Activated T-helper 1 cell treated with anti-CD3 and anti-CD28 coated beads, Interleukin-12 subunit alpha, Interleukin-12 subunit beta, Interleukin-2, Interleukin-4 antibody, amounts not matched to agents 30 ng/mL and 10 ng/mL and 1 ng/mL, durations not matched to agents 14 hours and 24 hours and 36 hours (primary cell): ENCODE measurements at places on chromosomes 1 and 21.
A peak's percentile ranks its signal among the peaks of the same experiment; 100 is the strongest.

DNA sequence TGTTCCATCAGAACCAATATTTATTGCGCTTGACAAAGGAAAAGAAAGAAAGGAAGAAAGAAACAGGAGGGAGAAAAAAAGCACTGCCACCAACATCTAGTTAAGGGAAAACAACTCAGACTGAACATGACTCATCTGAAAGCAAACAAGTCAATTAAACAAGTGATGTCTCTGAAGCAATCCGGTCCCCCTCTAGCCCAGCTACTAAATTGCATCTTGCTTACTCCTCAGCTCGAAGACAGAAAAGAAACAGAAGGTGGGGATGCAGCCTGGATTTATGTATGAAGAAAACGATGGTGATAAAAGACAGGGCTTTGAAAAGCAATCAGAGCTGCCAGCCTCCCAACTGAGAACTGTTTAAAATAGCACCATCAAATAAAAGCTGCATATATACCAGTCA lies 188.2 kb downstream of the OMA1 start:
- no peak for DNase-seq

GRCh38 chr1:234926559-234927311 lies 201.9 kb downstream of the TOMM20 start:
- peak; percentile 66 for DNase-seq

DNA sequence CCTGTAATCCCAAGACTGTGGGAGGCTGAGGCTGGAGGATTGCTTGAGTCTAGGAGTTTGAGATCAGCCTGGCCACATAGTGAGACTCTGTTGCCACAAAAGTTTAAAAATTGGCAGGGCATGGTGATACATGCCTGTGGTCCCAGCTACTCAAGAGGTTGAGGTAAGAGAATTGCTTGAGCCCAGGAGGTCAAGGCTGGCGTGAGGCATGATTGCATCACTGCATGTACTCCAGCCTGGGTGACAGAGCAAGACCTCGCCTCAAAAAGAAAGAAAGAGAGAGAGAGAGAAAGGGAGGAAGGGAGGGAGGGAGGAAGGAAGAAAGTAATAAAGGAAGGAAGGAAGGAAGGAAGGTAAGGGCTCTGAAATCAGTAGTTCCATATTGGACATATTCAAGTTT lies 25.0 kb downstream of the GLUL start:
- no peak for DNase-seq

GRCh38 chr1:209256766-209257350 lies 326.7 kb upstream of the CAMK1G start:
- no peak for DNase-seq

GRCh38 chr1:97204468-97204867 lies 482.9 kb downstream of the PTBP2 start:
- no peak for DNase-seq

GRCh38 chr1:91700332-91700731 lies 185.6 kb downstream of the TGFBR3 start:
- no peak for DNase-seq

DNA sequence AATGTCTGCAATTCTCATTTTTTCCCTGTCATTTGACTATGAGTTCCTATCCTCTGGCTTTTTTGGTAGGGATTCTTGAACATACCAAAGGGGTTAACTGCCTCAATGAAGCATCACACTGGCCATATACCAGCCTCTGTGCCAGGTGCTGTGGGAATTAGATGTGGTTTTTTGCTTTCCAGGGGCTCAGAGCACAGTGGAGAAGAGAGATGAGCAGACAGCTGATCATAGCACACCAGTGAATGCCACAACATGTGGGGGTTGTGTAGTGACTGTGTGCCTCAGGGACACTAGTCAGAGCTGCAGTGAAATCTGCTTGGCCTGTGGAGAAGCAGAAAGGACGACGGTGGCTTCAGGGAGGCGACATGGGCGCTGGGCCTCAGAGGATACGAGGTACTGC lies 30.8 kb downstream of the HLX start:
- DNase-seq: no peak

DNA sequence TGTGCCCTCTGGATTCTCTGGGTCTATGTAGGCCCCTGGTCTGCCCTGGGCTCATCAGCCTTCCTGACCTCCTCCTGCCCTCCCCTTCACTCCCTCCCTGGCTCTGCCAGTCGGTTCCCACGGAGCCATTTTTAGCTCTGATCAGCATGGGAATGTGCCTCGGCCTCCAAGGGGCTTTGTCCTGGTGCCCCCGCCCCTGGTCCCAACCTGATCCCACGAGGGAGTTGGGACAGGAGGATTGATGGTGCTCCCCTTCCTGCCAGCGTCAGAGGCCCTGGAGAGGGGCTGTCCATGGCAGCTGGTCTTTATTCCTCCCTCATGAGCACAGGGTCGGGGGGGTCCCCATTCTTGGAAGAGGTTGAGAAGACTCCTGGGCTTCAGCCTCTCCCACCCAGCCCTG lies 24.9 kb downstream of the ETNK2 start:
- DNase-seq: no peak

- no peak for DNase-seq
Observed at GRCh38 chr1:89539128-89539527, 14.5 kb downstream of the LRRC8B start.

GRCh38 chr1:151356696-151357095 lies 9.6 kb upstream of the RFX5 start:
- DNase-seq: no peak

DNA sequence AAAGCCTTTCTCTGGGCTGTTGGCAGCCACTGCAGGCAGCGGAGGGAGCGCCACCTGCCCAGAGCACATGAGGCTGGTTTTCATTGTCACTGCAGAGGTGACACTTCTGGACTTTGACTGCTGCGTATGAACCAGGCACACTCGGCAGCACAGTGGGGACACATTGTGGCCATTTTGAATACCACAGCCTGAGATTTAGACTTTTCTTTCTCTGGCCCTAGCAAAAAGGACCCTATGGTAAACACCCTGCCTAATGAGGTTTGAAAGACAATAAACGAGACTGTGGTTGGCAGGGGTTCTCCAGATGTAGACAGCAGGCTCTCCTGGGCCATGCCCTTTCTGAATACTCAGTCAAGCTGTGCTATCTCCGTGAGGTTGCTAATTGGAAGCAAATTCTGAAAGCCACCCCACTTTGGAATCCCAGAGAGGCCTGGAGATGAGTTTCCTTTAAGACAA lies 12.0 kb upstream of the KCNE2 start:
- DNase-seq: peak; percentile 7

DNA sequence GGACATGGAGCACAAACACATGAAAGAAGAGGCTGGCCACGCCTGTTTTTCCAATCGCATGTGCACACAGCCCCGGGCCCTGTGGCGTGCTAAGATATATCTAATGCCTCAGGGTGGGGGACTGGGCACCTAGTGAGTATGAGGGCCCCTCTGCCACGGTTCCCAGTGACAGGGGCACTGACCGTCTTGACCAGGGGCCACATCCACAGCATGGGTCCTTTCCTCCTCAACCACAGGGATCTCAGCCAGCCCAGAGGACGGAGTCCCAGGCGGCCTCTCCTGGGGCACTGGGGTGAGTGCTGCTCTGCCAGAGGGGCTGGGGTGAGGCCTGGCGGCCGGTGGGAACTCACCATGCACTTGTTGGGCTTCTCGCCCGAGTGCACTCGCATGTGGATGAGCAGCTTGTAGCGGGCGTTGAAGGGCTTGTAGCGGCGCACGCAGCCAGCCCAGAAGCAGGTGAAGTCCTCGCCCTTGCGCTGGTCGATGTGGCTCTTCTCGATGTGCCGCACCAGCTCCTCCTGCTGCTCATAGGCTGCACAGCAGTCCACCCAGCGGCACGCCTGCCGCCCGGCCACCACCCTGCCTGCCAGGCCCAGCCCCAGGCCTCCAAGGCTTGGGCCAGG lies 134.7 kb downstream of the DMRTB1 start:
- DNase-seq: no peak
